ENCODE measurements at places on chromosomes 2 and 18.

- no peak for DNase-seq
Observed at GRCh38 chr2:216392945-216393840, 19.1 kb upstream of the SMARCAL1 start.

- DNase-seq = peak; percentile 89
Observed at GRCh38 chr18:32091724-32092421, at the start of gene RNF138. TSS of gene RNF138 (plus strand) at chr18:32091874. CDS start at chr18:32092777, 903 bp downstream.

- DNase-seq = no peak
Observed at GRCh38 chr18:57542812-57543427, 43.6 kb downstream of the FECH start.

DNA sequence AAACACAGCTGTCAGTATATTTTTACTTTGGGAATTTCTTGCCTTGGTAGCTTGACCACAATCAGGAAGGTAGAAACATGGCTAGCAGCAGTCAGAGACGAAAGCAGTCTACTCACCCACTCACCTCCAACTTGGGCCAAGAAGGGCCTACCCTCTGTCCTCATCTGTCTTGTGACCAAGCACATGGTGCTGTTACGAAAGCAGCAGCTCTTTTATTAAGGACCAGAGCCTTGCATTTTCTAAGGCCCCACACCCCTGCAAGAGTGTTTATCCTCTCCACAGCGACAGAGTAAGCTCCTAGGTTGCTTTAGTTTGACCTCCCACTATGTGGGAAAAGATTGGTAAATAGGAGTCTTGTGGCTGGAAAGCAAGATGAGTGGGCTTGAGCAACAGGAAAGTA lies 31.3 kb upstream of the MSTN start:
- DNase-seq = no peak

DNA sequence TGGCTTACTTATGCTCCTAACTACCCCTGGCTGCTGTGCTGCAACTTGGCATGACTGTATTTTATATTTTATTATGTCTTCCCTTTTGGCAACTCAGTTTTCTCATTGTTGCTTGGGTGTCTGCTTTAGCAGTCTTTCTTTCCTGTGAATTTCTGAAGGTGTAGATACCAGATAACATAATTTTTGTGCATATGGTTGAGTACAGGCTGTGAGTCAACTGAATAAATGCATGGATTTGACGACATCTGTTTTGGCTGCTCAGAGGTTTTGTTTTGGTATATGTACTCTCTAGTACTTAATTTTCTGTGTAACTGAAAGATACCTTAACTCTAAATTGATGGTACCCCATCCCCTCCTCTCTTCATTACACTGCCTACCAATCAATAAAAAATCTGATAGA lies 303.1 kb downstream of the PTPRM start:
- no peak for DNase-seq

DNA sequence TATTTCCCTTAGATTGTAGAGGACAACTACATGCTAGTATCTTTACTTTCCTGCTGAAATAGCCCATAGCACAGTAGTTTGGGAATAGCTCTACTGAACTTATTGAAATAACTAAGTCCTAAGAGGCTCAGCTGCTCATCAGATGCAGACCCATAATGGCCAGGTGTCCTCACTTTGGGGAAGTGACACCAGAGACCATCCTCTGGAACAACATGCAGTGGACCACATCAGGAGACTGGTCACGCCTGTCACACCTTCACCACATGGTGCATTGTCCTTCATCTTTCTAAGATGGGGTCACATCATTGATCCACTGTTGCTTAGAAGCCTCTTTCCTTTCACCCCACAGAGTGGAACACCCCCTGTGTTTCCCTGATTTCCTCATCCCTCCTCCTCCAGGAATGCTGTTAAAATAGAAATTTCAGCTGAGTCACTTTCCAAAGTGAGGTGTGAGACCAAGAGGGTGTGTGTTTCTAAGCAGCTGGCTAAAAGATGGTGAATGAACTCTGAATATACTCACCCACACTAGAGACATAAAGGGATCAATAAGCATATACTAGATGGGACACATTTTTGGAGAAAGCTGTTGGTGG lies 215.2 kb upstream of the LRRTM1 start:
- no peak for DNase-seq

GRCh38 chr2:44168681-44169154 lies at the start of gene PPM1B:
TSS of gene PPM1B (plus strand) at chr2:44168875. CDS start at chr2:44201200, 32,325 bp downstream.
- DNase-seq = no peak

DNA sequence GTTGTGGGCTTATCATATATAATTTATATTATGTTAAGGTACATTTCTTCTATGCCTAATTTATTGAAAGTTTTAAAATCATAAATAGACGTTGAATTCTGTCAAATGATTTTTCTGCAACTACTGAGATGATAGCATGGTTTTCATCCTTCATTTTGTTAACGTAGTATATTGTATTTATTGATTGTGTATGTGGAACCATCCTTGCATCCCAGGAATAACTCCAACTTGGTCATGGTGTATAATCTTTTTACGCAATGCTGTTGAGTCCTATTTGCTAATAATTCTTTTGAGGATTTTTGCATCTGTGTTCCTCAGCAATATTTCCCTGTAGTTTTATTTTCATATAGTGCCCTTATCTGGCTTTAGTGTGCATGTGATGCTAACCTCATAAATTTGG lies 152.7 kb downstream of the ADCYAP1 start:
- no peak for DNase-seq

DNA sequence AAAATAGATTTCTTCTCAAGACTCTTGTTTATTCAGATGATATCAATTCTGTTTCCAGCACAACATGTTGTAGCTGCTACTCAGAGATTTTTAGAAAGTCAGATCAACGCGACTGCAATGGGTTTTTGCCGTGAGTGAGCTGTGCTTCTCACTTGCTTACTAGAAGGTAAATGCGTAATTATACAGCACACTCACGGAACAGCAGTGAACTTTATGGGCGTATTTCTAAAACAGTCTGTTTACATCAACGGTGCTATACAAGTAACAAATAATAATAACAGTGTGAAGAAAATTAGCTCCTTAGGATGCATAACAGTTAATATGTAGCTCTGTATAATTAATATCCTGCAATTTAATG lies 533.6 kb downstream of the RNF144A start:
- no peak for DNase-seq

- no peak for DNase-seq
Observed at GRCh38 chr2:120683081-120683480, 52.6 kb upstream of the GLI2 start.

- DNase-seq = no peak
Observed at GRCh38 chr2:221655300-221655699, 83.2 kb upstream of the EPHA4 start.

DNA sequence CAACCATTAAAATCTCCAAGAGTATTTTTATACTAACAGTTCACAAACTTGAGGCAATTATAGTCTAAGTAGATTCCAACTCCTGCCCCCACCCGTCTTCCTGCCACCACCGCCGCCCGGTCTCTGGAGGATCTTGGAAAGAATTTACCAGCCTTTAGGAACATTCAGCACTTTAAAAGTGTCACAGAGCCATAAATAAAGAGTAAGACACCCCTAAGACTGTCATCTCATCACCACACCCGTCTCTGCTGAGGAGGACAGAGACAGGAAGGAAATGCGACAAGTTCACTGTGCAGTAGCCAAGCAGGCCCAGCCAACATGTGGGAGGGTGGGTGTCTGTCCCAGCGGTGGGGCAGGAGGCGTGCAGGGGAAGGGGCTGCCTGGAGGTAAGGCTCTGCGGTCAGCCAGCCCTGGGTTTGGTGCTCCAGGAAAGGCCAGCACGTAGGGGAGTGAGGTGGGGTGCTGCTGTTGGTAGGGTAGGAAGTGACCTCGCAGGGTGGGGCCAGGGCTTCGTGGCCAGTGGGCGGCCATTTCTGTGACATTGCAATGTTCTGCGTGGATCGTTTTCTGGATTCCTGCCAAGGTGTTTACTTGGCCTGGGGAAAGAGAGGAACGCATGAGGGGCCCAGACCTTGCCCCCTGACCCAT lies 111.6 kb downstream of the FAM210A start:
- no peak for DNase-seq

- no peak for DNase-seq
Observed at GRCh38 chr2:50582164-50582563, 449.8 kb downstream of the NRXN1 start.

- no peak for DNase-seq
Observed at GRCh38 chr2:30869988-30870387, 62.7 kb upstream of the CAPN13 start.

GRCh38 chr18:63924551-63924950 lies 16.8 kb downstream of the SERPINB10 start:
- no peak for DNase-seq

- DNase-seq = no peak
Observed at GRCh38 chr2:177282181-177282641, 17.7 kb upstream of the NFE2L2 start.

DNA sequence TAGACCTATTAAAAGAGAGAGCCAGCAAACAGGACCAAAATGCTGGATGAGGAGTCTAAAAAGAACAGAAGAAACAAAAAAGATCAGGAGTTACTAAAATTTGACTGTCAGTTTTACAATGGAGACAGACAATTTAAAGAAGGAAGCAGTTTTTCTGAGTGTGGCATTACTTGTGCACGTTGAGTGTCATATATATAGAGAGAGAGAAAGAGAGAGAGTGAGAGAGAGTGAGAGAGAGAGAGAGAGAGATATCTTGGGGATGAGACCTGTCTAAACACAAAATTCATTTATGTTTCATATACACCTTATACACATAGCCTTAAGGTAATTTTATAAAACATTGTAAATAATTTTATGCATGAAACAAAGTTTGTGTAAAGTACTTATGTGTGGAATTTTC lies 2.1 kb upstream of the GALNT3 start:
- no peak for DNase-seq

GRCh38 chr2:3292416-3292815 lies 85.2 kb downstream of the EIPR1 start:
- DNase-seq = no peak

- no peak for DNase-seq
Observed at GRCh38 chr2:136062066-136062837, 55.7 kb downstream of the CXCR4 start.

DNA sequence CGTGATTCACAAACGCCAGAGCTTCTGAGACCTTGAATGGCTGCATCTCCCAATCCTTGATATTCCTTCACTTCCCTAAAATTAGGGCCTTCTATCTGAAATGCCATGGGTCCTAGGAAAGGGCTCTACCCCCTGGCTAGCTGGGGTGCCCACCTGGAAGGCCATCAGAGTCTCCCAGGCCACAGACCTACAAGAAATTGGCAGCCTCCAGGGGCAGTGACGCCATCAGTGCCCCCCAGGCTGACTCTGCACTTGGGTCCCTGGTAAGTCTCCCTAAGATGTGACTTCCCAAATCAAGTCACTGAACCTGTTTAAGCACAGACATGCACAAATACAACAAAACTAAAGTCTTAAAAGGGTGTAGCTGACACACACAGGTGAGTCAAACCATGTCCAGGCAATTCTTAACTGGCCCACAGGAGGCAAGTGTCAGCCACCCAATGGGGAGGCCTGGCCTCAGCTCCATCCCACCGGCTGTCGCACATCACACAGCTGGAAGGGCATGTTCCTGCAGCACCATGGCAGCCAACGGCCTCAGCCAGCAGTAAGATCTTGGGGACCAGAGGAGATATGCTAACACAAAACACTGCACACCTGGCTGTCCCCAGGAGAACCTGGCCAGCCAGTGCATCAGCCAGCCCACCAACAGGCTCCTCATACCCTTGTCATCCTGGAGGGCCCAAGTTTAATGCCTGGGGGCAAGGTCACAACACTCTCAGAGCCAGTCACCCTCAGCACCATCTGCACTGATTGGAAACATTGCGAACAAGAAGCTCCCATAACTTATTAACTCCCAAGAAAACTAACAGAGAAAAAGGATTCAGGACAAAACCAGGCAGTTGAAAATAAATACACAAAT lies 5.2 kb downstream of the PARD6G start:
- no peak for DNase-seq

DNA sequence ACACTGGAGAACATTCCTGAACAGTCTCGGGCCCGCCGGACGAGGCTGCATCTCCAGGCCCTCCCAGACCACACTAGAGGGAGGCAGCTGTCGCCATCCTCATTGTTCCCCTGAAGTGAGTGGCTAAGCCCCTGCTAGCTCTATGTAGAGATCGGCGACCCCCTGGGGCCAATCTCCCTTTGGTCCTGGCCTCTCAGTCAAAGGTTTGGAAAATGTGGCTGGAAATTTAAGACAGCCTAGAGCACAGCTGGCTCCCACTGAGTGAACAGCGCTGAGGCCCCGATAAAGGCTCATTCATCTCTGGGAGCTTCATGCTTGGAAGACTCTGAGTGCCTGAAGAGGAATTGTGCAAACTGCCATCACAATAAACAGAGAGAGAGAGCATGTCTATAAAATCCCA lies 360.3 kb downstream of the CLIP4 start:
- DNase-seq = no peak

GRCh38 chr2:95041824-95042442 lies 16.4 kb downstream of the MAL start:
- DNase-seq = no peak

- no peak for DNase-seq
Observed at GRCh38 chr18:25239581-25240419, 112.2 kb downstream of the ZNF521 start.

GRCh38 chr2:23385748-23386338 lies 864 bp downstream of the KLHL29 start:
- no peak for DNase-seq

DNA sequence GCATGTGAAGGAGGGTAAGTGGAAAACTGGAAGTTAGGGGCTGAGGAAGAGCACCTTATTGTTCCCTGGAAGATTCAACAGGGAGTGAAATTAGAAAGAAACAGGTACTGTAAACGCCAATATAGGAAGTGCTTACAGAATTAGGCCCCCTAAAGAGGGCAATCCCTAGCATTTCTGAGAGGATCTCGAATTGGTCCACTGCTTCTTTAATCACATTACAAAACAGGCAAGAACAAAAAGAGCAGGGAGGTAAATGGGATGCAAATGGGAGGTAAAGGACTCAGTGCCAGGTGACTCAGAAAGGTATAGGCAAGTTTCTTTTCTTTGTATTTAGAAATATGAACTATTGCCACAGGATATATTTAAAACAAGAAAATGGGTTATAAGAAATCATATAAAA lies 116.4 kb upstream of the FANCL start:
- no peak for DNase-seq

GRCh38 chr2:31075431-31075830 lies 62.8 kb downstream of the GALNT14 start:
- DNase-seq = no peak

DNA sequence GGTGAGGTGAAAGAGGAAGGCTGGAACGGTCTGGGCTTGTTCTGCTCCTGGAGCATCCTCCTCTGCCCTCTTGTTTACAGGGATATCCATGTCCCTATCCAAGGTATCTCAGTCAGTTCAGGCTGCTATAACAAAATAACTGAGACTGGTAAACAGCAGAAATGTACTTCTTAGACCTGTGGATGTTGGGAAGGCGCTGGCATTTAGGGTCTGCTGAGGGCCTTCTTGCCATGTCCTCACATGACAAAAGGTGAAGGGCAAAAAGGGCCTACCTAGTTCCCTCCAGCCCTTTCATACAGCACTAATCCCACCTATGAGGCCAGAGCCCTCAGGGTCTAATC lies 65.6 kb downstream of the INPP4A start:
- DNase-seq = no peak

GRCh38 chr2:45886171-45886663 lies 234.7 kb downstream of the PRKCE start:
- no peak for DNase-seq

Measured in T-cell (primary cell).